Mesenteric fat pad (tissue), 1 donor: ENCODE measurements at places on chromosomes 12 and 14. TPM values are rescaled to one million over a fixed set of nuclear protein-coding genes. Genes with fewer than 3 reads are reported as not detected.

POLE2 gene
- 0.96 TPM for total RNA-seq

KCNC2 gene
- not detected for total RNA-seq

KRT78 gene
- not detected for total RNA-seq

OAS3 gene
- 34.7 TPM for total RNA-seq

DNA sequence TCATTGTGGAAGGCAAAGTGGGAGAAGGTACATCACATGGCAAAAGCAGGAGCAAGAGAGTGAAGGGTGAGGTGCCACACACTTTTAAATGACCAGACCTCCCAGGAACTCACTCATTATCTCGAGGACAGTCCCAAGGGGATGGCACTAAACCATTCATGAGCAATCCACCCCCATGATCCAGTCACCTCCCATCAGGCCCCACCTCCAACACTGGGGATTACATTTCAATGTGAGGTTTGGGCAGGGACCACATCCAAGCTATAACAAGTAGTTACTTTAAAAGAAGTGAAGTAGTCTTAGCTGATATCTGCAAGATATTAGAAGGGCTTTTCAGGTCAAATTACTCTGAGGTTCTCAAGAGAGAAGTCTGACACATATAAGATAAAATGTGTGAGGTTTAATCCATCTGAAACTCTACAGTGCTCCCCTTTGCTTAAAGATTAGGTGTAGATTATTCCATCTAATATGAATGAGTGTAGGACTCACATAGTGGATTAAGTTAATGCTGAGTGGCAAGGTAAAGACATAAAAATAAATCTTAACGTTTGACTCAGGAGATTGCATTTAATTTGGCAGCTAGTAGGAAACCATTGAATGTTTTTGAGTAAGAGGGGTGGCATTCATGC, 130.8 kb downstream of the TMX1 start:
- DNase-seq: no peak

- no peak for DNase-seq
Measured at GRCh38 chr12:8722286-8722800, 24.6 kb downstream of the RIMKLB start.

- DNase-seq: no peak
Measured at GRCh38 chr12:65867394-65867793, 43.1 kb downstream of the HMGA2 start.

DNA sequence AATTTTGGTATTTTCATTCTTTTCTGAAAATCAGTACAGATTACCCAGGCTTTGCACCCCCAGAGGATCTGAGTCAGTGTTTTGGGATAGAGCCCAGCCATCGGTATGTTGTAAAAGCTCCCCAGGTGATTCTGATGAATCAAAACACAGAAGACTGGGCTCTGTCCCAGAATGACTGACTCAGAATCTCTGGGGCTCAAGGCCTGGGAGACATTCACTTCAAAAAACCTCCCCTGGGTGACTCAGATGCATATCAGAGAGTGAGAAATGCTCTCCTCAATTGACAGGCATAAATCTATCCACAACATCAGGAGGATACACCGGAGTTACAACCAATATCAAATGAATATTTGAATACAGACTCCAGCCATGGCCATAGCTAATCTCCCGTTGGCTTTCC, 32.6 kb downstream of the SLC35F4 start:
- no peak for DNase-seq

DNA sequence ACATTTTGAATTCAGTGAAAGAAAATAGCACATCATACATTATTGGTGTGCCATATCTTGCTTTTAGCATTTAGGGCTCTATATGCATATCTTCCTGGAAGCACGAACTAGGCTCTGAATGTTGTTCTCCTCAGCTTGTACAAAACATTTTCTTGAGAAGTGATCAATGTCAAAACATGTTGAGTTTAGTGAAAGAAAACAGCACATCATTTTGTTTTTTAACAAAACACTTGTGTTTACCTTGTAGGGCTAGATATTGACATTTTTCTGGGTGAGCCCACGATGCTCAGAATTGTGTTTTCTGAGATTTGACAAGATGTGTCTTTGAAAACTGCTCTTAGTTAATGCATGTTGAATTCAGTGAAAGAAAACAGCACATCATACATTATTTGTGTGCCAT, 81.0 kb downstream of the ASCL4 start:
- DNase-seq: no peak

DNA sequence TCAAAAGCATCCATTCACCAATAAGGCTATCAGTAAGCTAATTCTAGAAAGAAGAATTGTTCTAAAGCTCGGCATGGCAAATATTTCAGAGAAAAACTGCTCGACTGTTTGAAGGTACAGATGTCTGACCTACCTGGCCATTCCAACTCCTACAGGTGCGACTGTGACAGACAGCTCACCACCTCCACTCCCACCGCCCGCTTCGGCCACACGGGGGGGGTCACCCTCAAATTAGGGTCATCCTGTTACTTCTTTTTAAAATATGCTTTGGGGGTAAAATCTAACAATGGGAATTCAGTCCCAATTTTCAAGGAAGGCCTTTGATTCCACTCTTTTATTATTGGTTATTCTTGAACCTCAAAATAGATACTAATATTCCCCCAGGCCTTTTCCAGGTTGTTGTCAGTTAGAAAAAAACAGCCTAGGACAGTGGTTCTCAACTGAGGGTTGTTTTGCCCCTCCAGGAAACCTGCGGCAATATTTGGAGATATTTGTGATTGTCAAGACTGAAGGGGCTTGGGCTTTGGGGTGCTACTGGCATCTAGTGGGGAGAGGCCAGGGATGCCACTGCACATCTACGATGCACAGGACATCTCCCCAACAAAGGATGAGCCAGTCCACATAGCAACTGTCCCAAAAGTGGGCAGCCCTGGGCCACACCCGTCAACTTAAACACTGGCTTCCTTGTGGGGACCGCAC, 81.2 kb downstream of the BCL11B start:
- DNase-seq: no peak

GRCh38 chr14:97946240-97946639, 1149.1 kb downstream of the VRK1 start:
- no peak for DNase-seq

- no peak for DNase-seq
Measured at GRCh38 chr12:82818271-82819035, 131.7 kb downstream of the TMTC2 start.

DNA sequence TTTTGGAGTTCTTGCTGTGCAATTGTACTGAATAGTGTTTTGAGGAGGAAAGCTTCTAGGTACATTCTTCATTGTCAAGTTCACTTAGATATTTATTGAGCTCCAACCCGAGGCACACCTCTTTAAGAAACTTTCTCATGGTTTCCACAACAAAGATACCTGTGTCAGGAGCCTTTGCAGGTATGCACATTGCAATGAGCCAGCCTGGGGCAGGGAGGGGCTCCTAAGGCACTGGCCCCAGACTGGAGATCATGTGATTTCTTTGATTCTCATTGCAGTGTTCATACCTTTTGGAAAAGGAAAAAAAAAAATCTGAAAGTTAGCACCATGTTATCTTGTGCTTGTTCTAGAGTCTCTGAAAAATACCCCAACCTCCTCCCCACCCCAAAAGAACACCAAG, 80.3 kb downstream of the PRMT8 start:
- no peak for DNase-seq

- no peak for DNase-seq
Measured at GRCh38 chr12:75599061-75599460, 87.7 kb upstream of the KRR1 start.

GRCh38 chr12:128966203-128966810, 113.0 kb downstream of the GLT1D1 start:
- peak; percentile 72 for DNase-seq
